ENCODE measurements at places on chromosomes 16 and 17.

- no peak for DNase-seq
Observed at GRCh38 chr16:28163699-28164098, 48.1 kb downstream of the XPO6 start.

DNA sequence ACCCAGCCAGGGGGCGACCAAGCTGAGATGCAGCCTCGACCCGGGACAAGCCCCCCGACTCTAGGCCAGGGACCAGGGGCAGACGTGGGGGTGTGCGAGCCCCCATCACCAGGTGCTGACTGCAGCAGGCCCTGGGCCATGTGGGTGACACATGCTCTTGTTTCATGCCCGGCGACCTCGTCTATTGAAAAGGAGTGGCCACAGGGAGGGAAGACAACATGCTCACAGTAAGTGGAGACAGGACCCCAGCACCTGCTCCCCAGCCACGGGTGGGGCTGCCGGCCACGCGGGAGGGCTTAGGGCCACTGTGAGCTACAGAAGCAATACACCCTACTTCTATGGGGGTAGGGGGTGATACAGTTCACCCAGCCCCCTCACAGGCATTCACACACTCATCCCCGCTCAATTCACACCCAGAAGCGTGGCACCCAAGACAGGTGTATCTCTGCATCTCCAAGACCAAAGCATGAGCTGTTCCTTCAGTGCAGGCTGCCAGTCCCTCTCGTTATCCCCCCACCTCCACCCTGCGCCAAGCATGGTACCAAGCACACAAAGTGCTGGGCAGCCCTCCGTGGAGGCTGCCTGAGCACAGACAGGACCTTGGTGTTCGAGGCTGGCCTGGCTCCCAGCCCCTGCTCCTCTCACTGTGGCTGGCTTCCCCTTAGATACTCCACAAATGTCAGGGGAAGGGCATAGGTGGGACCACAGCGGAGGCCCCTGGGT, 13.6 kb downstream of the VASN start:
- no peak for DNase-seq

DNA sequence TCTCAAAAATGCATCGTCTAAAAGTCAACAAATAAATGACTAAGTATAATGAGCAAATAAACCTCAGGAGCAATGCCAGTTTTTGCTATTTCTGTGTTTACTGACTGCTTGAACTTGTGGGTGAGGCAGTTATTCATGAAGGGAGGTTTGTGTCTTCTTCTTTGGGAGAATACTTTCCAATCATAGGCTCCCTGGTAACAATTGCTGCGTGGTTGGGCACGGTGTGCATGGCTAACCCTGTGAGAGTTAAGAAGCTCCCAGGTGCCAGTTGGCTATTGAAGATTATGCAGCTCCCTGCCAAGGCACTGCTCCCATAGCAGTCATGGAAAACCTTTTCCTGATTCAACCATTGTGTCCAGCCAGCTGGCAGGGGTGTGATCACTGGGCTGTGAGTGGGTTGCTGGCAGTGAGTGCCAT, 775.9 kb upstream of the GOT2 start:
- no peak for DNase-seq

DNA sequence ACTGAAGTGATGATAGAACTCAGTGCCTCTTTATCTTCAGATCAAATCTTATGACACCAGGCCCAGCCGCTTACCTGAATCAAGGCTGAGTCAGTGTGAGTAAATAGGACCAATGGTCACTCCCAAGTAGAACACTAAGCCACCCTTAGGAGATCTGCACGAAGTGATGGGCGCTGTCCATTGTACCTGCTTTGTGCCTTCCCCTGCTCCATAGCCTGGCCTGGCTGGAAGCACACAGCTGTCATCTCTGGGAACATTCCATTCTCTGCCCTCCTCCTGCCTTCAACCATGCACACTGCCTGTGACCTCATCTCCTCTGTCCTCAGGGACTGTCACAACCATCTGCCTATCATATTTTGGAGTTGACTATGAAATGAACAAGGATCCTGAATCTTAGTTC, 279.5 kb upstream of the ASIC2 start:
- no peak for DNase-seq

GRCh38 chr17:28999206-28999605, 6.6 kb downstream of the SEZ6 start:
- DNase-seq: no peak

- DNase-seq: no peak
Observed at GRCh38 chr17:17723354-17724261, 42.4 kb downstream of the RAI1 start.

GRCh38 chr17:17993366-17993765, 20.7 kb downstream of the DRC3 start:
- no peak for DNase-seq

DNA sequence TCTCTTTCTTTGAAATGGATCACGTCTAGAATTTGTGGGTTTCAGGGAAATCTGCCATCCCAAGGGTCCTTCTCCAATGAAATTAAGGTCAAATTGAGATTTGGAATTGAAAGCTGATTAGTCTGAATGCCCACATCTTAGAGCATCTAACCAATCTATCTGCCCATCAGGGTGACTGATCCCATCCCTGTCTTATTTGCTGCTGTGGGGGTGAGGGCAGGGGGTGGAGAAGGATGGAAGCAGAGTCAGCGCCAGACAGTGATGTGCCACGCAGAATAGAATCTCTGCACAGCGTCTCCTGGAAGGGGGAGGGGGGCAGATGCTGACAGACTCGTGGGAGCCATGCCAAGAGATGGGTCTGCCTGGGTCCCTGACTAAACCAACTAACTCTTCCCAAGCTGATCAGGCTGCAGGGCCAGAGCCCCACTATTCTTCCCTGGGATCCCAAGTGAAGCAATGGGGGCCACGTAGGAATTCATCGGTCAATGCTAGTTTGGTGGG, 32.1 kb downstream of the CDK5RAP3 start:
- no peak for DNase-seq

- no peak for DNase-seq
Observed at GRCh38 chr17:43698678-43699437, 37.1 kb upstream of the MEOX1 start.

- DNase-seq: no peak
Observed at GRCh38 chr17:81246679-81247338, 7.7 kb downstream of the NDUFAF8 start.

DNA sequence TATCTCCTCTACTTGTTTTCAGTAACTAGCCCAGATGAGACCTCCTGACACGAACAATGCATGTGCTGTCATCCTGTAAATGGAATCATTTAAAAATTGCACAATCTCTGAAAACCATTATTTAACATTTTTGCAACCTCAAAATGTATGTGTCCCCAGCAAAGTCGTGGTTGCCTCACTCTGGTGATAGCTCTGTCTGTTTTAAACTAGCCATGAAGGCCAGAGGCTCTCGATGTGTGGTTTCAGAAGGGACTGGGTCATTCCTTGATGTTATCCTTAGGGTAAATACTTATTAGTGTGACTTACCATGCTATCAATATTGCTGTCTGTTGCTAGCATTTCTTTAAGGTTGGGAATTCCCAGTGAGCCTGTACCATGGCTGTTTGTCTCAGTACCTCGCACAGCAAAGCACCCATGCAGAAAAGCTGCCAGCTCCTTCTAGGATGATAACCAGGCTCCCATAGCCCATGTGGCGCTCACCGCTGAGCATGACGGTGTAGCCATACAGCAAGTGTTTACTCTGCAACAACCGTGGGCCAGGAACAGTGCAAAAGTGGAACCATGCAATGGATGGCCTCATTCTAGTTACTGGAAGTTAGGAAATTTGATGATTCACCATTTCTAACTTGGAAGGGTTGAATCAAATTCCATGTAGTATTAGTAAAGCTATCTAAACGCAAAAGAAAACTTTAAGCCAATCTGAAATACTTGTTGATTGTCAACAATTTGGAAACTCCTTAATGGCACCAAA, 2.9 kb upstream of the PGS1 start:
- DNase-seq: no peak

GRCh38 chr16:1045310-1045992, 27.1 kb upstream of the SSTR5 start:
- DNase-seq: no peak

- DNase-seq: peak; percentile 13
Observed at GRCh38 chr16:85613604-85614337, 649 bp downstream of the GSE1 start.

GRCh38 chr17:29941334-29941733, at the start of gene EFCAB5:
Gene EFCAB5, plus strand, starts transcription at chr17:29941634. Its CDS starts 163 bp downstream, at chr17:29941797.
- DNase-seq: no peak

DNA sequence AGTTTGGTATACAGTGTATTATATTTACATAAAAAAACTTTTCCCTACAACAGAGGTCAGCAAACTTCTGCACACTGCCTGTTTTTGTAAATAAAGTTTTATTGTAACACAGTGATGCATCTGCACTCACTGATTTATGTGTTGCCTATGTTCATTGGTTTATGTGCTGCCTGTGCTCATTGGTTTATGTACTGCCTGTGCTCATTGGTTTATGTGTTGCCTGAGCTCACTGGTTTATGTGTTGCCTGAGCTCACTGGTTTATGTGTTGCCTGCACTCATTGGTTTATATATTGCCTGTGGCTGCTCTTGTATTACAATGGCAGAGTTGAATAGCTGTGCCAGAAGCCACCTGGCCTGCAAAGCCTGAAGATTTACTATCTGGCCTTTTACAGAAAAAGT, 81.6 kb downstream of the MYH11 start:
- DNase-seq: no peak

GRCh38 chr17:30950669-30951399, 20.0 kb upstream of the RNF135 start:
- no peak for DNase-seq

DNA sequence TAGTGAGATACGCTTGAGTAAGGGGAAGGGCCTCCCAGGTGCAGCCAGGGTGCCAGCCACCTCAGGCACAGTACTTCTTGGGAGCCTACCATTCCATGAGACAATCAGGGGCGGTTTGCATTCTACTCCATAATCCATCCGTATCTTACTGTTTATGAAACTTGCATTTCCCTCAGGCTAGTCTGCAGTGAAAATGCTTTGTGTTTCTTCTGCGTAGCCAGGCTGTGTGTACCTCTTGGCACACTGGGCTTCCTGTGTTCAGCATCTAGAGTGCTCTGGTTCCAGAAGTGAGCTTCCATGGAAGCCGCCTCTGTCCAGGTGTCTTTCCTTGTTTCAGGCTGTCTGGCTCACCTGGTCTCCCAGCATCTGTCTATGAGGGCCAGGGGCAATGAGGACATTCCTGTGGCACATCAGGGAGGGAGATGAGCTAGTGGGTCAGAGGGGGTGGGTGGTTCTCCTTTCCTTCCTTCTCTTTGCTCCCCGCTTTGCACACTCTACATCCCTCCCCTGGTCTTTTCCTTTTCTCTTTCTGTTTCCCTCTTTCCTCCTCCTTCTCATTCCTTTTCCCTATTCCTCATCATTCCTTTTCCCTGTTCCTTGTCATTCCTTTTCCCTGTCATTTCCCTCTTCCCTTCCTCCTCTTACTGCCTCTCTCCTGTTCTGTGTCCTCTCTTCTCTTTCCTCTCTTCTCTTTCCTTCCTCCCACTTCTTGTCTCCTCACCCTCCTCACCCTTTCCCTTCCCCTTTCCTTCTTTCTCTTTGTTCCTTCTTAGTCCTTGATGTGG, 386.5 kb downstream of the CPPED1 start:
- DNase-seq: no peak

DNA sequence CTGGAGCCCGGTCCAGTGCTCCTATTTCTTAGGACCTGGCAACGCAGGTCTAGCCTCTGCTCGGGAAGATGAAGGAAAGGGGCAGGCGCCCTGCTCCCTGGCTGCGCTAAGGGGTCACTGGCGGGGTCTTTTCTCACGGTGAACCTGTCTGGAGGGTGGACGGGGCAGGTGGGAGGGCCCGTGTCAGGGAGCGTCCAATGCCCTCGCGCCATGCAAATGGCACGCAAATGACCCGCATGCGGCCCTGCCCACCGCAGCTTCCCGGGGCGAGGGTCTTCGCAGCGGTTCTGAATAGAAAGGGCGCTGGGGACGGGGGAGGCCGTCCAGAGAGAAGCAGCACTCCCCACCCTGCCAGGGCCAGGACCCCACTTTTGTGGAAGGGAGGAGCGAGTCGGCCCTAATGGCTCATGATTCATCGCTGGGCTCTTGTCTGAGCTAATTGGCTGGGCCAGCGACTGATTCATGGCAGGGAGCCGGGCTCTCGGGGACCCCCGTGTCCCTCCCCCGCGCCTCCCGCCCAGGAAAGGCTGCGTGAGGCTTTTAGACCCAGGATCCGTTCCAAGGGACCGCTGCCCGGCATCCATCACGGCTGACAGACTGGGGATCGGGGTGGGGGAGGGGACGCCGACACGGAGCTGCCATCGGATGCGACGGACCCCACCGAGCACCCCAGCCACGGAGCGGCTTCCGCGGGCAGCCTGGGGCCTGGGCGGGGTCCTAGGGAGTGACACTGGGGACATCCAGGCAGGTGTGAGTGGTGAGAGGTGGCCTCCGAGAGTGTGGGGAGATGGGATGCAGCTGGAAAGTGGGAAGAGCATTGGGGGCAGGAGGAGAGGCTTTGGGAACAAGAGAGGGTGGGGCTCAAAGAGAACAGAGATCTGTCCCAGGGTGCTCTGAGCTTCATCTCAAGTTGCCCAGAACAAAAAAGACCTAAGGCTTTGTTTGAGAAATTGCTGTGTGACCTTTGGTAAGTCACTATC, 25.0 kb upstream of the NGFR start:
- no peak for DNase-seq

- no peak for DNase-seq
Observed at GRCh38 chr17:3469529-3469928, 2.1 kb downstream of the SPATA22 start.

DNA sequence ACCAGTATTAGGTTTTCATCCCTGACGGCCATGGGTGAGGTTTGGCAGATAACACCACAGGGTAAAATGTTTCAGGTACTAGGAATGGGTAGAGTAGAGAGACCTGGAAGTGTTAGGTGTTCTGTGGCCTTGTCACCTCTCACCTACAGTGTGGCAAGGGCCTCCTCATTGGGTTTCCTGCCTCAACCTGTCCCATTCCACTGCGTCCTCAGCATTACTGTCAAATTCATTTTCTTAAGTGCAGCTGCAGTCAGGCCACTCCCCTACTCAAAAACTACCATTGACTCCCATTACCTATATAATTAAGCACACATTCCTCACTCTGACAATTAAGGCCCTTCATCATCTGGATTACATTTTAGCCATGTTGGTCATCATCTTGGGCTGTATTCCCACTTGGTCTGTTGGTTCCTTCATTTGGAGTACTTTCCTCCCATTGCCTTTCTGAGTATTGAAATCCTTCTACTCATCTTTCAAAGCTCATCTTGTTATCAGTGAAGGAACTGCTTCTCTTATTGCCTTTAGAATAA, 64.5 kb downstream of the NUP88 start:
- no peak for DNase-seq

- DNase-seq: no peak
Observed at GRCh38 chr17:68324114-68324513, 32.8 kb downstream of the ARSG start.

DNA sequence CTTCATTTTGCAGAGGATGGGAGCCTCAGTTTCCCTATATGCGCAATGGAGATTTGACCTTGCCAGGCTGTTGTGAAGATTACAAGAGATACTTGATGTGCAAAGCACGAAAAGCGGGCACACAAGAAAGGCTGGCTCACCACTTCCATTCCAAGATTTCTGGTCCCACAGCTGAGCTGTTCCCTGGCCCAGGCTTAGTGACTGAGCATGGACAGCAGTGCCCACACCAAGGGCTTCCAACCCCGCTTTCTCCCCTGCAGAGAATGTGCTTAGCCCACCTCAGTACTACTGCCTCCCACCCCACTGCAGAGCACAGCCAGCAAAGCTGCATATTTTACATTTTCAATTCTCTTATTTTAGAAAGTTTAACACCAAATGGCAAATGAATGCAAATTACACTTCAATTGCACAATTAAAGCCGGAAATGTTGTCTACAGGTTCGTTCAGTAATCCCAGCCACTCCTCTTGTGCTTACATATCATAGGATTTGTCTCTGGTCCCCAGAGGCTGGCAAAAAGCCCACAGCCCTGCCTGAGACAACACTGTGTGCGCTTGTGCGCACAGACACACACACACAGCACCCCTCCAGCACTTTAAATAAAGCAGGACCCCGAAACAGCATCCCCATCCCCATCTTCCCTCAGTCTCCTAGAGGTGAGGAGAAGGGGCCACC, 51.8 kb downstream of the VAC14 start:
- DNase-seq: no peak

Data from CD4-positive, alpha-beta T cell treated with Interleukin-17A for 1 hour (primary cell).